Stimulated activated CD4-positive, alpha-beta T cell treated with anti-CD3 and anti-CD28 coated beads, TNF-alpha, amount 100 ng/mL, for 1 hour (primary cell): ENCODE measurements at places on chromosomes 13 and 19.
A peak's percentile ranks its signal among the peaks of the same experiment; 100 is the strongest.

DNA sequence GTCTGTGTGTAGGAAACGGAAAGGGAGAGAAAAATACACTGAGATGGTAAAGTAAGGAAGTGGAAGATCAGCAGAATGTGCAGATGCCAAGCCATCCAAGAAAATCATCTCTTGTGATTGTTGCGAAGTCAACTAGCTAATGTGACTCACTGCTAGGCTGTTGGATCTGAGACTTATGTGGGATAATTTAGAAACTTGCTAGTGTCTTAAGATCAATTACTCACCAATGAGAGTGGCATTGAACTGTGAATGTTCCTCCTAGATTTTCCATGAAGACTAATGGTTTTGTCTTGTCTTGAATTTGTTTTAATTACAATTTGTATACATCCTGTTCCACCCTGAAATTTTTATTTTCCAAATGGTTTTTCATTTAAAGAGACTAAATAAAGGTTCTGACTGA lies 771.6 kb downstream of the EFNB2 start:
- no peak for DNase-seq

GRCh38 chr13:42617221-42617620 lies 43.3 kb downstream of the TNFSF11 start:
- DNase-seq: no peak

GRCh38 chr19:15241259-15241910 lies 9.1 kb upstream of the EPHX3 start:
- no peak for DNase-seq

DNA sequence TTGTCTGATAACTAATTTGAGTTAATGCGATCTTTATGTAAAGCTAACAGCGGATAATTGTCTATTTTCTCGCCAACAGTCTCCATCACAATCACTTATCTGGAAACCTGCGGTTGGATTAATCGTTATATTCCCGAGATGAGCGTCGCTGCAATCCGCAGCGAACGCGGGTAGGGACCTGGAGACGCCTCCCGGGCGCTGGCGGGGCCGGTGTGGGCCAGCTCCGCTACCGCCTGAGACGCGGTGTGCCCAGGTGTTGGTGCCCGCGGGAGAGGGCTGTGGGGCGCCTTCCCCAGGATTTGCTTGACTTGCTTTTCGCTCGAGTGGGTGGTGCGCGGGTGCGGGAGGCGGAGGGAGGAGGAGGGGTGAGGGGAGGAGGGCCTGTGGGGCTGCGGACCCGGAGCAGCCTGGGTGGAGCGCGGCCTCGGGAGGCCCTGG lies 38.3 kb downstream of the SOX1 start:
- DNase-seq: no peak

GRCh38 chr19:51460164-51460992 lies 2.1 kb upstream of the SIGLEC8 start:
- DNase-seq: no peak

- no peak for DNase-seq
These were observed 304.1 kb upstream of the MAB21L1 start for GRCh38 chr13:35780613-35781012.

GRCh38 chr19:13842291-13843103 lies 34.4 kb upstream of the NANOS3 start:
- peak; percentile 46 for DNase-seq

- no peak for DNase-seq
These were observed 8.8 kb downstream of the STK11 start for GRCh38 chr19:1214299-1214861.

- no peak for DNase-seq
These were observed 50.8 kb downstream of the ATP11A start for GRCh38 chr13:112740502-112741131.

- DNase-seq: no peak
These were observed 560.9 kb upstream of the PCDH9 start for GRCh38 chr13:67791047-67791446.

DNA sequence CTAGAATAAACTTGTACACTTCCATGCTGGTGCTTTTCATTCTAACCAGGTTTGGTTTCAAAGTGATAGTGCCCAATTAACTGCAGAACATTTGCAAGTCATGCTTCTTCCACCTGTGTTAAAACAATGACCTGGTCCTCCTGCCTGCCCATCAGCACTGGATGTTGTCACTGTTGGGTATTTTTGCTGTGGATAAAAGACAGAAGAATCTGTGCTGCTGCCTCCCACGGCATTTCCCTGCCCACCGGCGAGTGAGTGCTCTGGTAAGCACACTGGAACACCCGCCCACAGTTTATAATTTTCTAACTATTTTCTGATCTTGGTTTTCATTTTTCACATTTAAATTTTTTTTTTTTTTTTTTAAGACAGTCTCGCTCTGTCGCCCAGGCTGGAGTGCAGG lies 2.3 kb upstream of the AKAP8 start:
- DNase-seq: no peak

- no peak for DNase-seq
These were observed 17.9 kb downstream of the GAS6 start for GRCh38 chr13:113845723-113846635.
